ENCODE measurements at places on chromosomes 3 and 15.

DNA sequence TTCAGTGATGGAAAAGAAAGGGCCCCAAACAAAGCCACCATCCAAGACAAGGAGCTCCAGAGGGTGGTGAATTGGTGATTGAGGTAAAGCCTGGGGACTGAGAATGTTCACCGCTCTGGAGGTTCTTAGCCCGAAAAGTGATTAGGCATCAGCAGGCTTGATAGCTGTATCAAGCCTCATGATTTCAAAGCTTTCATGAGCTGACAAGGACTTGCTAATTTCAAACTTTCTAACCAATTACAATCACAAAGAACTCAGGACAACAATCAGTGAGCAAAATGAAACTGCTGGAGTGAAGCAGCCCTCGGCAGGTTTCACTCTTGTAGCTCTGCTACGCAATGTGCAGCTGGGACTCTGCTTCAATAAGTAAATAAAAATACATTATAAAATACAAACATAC is 391.3 kb downstream of the TIGIT start:
- DNase-seq: no peak

- DNase-seq: no peak
Observed at GRCh38 chr15:43511012-43511885, 6.2 kb upstream of the MAP1A start.

DNA sequence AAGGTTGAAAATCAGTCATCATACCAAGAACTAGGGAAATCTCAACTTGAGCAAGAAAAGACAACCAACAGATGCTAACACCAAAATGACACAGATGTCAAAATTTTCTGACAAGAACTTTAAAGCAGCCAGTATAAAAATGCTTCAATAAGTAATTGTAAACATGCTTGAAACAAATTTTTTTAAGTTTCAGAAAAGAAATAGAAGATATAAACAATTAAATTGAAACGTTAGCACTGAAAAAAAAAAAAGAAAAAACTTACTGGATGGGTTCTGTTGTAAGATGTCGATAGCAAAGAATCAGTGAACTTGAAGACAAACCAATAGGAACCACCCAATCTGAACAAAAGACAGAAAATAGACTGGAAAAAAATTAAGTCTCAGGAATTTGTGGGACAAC is 8.0 kb downstream of the MYD88 start:
- DNase-seq: no peak

DNA sequence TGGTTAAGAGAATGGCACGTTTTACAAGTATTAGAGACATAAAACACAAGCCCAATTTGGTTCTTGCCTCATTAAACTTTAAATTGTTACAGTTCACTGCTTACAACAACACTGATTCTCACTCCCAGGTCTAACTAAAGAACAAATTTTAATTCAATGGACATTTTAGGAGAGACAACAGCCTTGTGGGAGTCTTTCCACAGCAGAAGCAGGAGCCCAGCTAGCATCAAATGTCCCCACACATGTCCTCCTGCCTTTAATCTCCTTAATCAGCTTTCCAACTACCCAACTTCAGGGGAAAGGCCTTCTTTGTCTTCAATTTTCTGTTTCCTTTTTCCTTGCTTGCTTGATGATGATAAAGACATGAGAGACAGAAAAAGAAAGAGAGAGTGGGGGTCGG is 287.8 kb upstream of the WNT5A start:
- DNase-seq: no peak

All from stimulated activated CD8-positive, alpha-beta memory T cell treated with anti-CD3 and anti-CD28 coated beads, Interleukin-4, amount 100 ng/mL, for 4 hours (primary cell).